Prostate gland (tissue), 2 donors: ENCODE measurements at places on chromosomes 12 and 14. TPM values are rescaled to one million over a fixed set of nuclear protein-coding genes. Genes with fewer than 3 reads are reported as not detected.
A peak's percentile ranks its signal among the peaks of the same experiment; 100 is the strongest.

- no peak for DNase-seq
Measured at GRCh38 chr14:52254086-52254485, 13.4 kb upstream of the PTGDR start.

Gene PLEKHH1
- 92.7 TPM for total RNA-seq

- no peak for DNase-seq
Measured at GRCh38 chr12:95882080-95882479, 23.3 kb downstream of the SNRPF start.

GRCh38 chr12:13891902-13892301 lies 89.5 kb downstream of the GRIN2B start:
- no peak for DNase-seq

- DNase-seq, result no peak
Measured at GRCh38 chr12:62575036-62575435, 108.4 kb downstream of the MON2 start.

- no peak for DNase-seq
Measured at GRCh38 chr12:109053382-109054123, 1.2 kb downstream of the USP30 start.

DNA sequence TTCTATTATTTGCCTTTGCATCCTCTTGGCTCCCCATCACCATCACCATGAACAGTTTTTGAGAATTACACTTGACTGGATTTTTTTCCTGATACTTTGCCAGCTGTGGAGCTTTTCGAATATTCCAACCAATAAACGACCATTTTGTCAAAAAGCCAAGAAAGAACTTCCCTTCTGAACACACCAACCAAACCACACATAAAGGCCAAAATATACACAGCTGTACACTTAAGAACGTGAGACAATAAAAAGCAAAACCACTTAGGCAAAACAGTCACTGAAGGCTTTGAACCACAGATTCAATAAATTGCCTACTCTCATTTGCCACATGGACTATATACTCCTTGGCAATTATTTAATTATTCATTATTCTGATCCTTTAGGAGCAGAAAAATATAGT lies 1.1 kb downstream of the C14orf93 start:
- DNase-seq, result no peak

DNA sequence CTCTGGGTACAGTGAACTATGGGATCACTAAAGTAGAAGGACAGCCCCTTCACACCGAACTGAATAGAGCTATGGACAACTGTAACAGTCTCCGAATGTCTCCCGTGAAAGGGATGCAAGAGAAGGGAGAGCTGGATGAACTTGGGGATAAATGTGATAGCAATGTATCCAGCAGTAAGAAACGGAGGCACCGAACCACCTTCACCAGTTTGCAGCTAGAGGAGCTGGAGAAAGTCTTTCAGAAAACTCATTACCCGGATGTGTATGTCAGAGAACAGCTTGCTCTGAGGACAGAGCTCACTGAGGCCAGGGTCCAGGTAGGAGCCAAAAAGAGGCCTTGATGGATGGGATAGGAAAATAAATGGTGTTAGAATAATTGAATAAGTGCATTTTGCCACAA lies 3.5 kb downstream of the ALX1 start:
- no peak for DNase-seq

- peak; percentile 33 for DNase-seq
Measured at GRCh38 chr12:1093166-1093751, 102.2 kb downstream of the ERC1 start.

DNA sequence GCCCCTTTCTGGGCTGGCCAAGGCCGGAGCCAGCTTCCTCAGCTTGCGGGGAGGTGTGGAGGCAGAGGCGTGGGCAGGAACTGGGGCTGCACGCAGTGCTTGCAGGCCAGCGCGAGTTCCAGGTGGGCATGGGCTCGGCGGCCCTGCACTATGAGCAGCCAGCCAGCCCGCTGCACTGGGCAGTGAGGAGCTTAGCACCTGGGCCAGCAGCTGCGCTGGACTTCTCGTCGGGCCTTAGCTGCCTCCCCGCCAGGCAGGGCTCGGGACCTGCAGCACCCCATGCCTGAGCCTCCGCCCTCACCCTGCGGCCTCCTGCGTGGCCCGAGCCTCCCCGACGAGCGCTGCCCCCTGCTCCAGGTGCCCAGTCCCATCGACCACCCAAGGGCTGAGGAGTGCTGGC lies 42.0 kb downstream of the TMTC2 start:
- no peak for DNase-seq

DNA sequence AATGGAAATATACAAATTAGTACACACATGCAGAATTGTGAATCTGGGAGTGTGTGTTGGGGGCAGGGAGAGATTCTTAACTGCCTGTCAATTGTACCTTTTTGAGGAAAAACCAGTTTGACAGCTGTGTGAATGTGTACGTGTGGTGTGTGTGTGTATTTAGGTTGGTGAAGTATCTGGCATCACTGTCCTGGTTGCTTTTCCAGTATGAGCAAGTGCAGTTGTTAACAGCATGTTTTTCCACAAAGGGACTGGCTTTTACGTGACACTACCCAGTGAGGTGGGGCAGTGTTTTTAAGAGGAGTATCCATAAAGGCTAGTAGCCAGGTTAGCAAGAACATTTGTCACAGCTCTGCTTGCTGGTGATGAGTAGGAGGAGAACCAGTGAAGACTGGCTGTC lies 56.1 kb downstream of the DAAM1 start:
- DNase-seq, result peak; percentile 68

DNA sequence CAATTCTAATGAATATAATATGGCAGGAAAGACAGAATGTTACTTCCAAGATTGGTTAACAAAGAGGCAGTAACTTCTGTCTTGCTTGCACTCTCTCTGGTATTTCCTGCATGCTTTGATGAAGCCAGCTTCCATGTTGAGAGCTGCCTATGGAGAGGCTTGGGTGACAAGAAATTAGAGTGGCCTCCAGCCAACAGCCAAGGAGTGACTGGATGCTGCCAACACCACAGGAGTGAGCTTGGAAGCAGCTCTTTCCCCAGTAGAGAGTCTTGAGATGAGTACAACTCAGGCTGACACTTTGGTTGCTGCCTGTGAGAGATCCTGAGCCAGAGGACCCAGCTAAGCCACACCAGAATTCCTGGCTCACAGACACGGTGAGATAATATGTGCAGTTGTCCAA lies 183.1 kb downstream of the RMST start:
- DNase-seq, result no peak

Gene CHGA
- total RNA-seq, result 55.7 TPM

DNA sequence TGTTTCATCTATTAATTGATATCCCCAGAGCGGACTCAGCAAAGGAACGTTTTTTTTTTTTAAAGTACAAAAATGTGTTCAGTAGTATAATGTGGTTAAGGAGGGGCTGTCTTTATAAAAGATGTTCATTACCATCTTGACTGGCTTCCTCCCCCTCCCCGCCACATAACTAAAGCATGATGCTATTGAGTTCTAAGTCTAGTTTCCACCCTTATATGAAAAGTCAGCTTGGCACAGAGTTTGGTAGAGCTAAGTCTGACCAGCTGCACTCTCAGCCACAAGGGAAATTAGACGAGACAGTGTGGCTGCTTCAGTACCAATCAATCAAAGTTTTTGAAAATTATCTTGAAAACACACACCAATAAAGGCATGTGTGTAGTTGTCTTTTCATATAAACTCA lies 1.9 kb upstream of the MYBPC1 start:
- no peak for DNase-seq

Gene AMDHD1
- total RNA-seq, result not detected

GRCh38 chr12:69837657-69838415 lies 12.8 kb downstream of the MYRFL start:
- DNase-seq, result no peak

DNA sequence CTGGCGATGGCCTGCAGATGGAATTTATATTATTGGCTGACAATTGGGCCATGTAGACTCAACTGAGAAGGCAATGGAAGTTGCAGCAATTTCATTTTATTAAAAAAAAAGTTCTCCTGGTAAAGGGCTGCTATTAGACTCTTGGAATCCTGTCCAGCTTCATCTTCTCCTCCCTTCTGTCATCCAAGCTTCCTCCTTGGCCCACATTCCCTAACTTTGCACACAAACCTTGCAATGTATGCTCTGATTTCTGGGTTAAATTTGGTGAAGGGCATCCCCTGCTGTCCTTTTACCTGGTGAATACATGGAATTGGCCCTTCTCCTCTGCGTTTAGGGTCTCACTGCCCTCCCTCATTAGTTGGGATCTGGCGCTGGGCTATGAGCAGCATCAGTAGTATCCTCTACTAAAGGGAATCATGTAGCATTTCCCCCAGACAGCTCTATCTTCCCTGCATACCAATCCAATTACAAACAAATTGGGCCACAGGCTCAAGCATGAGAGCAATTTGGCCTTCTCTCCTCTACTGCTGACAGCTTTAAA lies 336.9 kb downstream of the BMP4 start:
- DNase-seq, result no peak
